Substantia nigra (tissue), 51 donors: ENCODE measurements at places on chromosomes 6 and 20.

DNA sequence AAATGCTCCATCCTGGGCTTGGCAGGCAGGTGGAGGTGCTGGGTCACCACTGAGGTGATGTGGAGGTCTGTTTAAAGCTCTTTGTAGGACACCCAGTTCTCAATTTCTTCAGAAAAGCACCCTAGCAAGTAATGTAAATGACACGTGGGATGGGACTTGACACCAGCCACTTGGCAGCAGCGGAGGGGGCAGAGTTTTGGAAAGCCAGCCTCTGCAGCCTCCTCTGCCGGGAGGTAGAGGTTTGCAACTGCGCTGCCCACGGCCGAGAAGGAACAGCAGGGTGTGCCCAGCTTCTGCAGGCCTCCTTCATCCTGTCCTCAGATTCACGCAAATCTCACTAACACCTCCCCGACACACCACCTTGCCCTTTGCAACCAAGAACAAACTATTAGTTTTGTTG, 77.3 kb downstream of the RAMACL start:
- DNase-seq, result no peak

GRCh38 chr20:57475388-57476083, 49.4 kb downstream of the CTCFL start:
- DNase-seq, result no peak

DNA sequence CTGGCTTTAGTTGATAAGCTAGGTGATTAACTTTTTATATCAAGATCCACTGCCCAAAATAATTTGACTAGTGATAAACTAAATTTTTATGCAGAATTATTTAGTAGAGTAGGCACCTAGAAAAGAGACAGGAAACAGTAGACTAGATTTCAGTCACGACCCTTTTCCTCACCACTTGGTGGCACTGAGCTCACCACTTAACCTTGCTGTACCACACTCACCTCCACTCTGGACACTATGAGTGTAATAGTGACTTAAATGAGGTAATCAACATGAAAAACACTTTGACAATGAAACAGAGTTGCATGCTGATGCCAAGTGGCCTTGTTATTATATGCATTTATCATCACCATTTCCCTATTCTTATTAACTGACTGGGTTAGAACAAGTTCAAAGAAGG, 730.4 kb downstream of the KIF16B start:
- DNase-seq, result no peak

GRCh38 chr6:44332585-44332984, 9.9 kb upstream of the SPATS1 start:
- no peak for DNase-seq

GRCh38 chr6:16064671-16065072, 64.2 kb upstream of the MYLIP start:
- no peak for DNase-seq

GRCh38 chr20:61951695-61952533, 113.8 kb downstream of the TAF4 start:
- DNase-seq, result no peak

- DNase-seq, result no peak
Observed at GRCh38 chr6:137522198-137522798, 28.1 kb upstream of the OLIG3 start.

DNA sequence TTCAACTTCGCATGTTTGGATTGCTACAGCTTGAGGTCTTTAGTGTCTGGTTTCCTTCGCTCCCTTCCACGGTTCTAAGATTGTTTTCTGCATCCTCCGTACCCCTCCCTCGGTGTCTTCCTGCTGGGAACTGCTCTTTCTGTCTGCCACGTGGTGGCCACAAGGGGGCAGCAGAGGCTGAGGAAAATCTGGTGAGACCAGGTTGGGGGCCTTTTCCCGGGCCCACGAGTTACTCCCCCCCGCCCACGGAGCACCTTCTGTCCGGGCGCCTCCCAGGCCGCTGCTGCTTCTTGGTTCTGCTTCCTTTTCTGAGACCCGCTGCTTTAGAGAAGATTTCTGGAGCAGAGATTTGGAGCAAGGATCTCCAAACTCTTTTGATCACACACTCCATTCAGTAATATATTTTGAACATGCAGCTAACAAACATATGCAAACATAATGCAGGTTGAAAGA, 21.1 kb upstream of the NOTCH4 start:
- DNase-seq, result peak; percentile 66

- no peak for DNase-seq
Observed at GRCh38 chr6:45123023-45123422, 205.1 kb upstream of the RUNX2 start.
